ENCODE measurements at places on chromosomes 7 and 10.
A peak's percentile ranks its signal among the peaks of the same experiment; 100 is the strongest.

- DNase-seq, result no peak
These were observed 4.1 kb downstream of the ZNF680 start for GRCh38 chr7:64558781-64559180.

DNA sequence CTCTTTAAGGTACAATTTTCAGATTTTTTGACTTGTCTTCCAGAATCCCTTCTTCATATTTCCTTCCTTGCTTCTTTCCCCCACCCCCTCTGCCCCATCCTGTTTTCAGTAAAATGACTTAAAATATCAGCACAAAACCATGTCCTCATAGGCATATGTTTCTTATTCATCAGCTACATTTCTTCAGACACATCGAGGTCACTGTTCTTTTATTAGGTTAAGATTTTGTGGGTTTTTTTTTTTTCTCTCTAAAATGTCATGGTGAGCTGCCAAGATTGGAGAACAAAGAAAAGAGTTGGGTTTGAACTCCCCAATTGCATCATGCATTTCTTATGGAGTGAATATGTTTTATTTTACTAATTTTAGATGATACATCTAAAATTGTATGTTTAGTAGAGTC lies 35.8 kb downstream of the LAMB4 start:
- peak; percentile 92 for DNase-seq

DNA sequence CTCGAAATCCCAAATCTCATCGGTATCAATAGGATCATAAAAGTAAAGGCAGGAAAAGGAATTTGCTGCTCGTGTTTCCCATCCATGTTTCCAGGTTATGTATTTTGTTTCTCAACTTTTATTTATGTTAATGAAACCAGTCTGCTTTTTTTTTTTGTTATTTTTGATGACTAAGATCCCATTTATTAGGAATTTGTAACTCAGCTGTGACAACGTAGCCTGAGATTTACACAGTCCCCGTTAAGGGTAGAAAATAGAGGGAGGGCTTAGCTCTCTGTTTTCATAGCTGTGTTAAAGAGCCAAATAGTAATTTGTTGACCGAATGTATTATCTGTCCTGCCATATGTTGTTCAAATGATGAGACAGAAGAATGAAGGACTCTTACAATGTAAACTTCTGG lies 164.0 kb downstream of the MGMT start:
- DNase-seq, result no peak

DNA sequence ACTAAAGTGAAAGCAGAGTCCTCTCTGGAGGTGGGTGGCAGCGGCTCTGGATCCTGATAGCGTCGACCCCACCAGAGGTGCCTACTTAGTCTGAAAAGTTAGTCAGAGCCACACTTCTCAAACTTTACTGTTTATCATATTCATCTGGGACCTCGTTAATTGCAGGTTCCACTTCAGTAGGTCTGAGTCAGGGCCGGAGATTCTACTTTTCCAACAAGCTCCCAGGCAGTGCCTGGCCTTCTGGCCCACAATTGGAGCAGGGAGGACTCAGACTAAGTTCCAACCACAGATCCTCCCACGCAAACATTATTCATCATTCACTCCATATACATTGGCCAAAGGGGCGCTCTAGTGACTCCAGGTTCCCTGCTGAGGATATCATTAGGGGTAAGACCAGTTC lies 78.1 kb downstream of the VSTM4 start:
- DNase-seq, result no peak

DNA sequence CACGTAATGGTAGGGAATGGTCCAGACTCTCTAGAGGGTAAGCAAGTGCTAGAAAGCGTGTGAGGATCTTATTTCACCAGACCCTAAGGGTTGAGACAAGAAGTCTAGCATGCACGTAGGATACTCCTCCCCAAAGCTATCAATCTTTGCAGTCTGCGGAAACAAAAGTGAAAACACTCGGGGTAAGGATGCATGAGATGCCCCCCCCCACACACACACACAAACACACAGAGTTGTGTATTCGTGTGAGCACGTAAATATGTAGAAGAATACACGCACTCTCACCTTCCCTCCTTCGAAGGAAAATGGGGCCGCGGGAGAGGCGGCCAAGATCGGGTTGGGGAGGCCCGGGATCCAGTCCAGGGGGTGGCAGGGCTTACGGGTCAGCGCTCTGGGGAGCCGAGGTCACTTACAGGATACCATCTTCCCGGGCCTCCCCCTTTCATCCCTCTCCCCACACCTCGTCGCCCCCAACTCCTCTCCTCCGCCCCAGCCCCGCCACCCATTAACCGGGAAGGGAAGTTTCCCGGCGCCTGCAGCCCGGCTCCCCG lies 455 bp downstream of the CUL2 start:
- peak; percentile 15 for DNase-seq

DNA sequence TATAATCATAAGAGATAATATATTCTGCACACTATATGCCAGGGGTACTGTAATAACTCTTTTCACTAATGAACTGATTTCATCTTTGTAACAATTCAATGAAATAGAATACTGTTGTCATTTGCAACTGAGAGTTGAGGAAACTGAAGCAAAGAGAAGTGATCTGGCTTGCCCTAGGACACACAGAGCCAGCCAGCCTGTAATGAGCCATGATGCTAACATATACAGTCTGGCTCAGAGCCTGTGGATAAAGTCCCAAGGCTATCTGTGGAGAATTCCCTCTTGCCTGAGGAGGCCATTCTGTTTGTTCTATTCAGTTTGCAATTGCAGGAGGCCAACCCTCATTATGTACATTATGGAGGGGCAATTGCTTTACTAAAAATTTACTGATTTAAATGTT lies 241.3 kb downstream of the CXCL12 start:
- no peak for DNase-seq

- no peak for DNase-seq
These were observed 245.6 kb upstream of the PITRM1 start for GRCh38 chr10:3418041-3418754.

GRCh38 chr10:6695519-6695918 lies 115.4 kb upstream of the PRKCQ start:
- DNase-seq, result no peak

- peak; percentile 20 for DNase-seq
These were observed 738 bp upstream of the NCAPG2 start for GRCh38 chr7:158705234-158705850.

GRCh38 chr10:132393695-132394181 lies 3.3 kb upstream of the PWWP2B start:
- DNase-seq, result no peak

DNA sequence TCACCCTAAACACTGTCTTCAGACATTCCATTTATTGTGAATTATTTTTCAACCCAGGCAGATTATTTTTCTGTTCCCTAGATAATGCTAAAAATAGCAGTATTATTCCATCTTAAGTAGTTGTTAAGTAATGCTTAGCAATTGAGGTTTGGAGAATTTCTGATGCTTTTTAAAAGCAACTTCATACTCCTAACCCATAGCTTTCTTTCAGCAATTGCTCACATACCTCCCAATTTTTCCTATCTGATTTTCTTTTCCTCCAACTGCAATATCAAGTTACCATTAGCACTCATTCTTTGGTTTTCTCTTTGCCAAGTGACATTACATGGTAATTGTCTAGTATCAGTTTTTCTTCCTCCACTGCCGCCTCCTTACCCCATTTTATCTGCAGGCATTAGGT lies 104.7 kb downstream of the GPR85 start:
- DNase-seq, result no peak

DNA sequence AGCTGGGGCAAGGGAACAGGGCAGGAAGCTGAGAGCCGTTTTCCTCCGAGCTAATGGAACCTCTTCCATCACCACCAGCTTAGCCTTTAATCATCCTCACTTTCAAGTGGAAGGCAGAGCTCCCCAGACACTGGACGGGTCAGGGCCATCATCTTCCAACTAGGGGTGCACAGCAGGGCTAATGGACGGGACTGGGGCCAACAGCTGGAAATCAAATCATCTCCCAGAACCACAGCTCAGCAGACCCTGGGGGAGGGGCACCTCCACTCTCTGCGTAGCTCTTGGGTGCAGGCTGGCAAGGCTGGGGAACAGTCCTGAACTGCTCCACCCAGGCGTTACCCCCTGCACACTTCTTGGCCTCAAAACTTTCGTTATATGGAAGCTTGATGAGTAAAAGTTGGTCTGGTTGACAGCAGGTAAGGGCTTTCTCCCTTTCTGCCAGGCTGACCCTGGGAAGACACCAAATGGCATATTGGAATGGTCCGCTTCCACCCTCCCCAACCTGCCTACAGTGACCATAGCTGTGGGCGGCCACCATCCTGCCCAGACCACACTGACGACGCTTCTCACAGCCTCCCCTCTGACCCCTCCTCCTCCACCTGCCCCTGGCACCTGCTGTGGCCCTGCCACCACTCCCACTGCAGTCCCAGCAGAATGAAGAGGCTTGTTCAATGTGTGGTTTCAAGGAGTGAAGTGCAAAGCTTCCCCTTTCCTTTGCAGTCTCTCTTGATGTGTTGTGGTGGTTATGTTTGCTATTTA lies 51.7 kb upstream of the RET start:
- no peak for DNase-seq

- no peak for DNase-seq
These were observed 24.0 kb downstream of the TMEM176A start for GRCh38 chr7:150824379-150825177.

GRCh38 chr10:130215151-130215930 lies 79.2 kb downstream of the GLRX3 start:
- no peak for DNase-seq

- DNase-seq, result no peak
These were observed 8.9 kb downstream of the LCOR start for GRCh38 chr10:96840841-96841518.

- DNase-seq, result no peak
These were observed 18.2 kb downstream of the GPR146 start for GRCh38 chr7:1062296-1063294.

DNA sequence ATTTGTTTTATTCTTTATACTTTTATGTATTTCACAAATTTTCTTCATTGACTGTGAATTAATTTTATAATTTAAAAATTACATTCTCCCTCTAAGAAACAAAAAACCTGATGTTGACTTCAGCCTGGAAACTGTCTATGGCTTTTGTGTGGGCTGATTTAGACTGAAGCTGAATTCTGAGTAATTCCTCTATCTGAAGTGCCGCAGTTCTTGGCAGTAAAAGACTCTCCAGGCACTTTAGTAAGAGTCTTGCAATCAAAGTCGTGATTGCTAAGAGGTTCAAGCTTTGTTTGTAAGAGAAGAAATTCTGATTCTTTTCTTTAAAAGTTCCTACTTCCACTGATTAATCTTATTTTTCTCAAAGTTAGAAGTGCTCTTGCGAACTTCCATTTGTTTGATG lies 3.4 kb upstream of the CEP41 start:
- no peak for DNase-seq

GRCh38 chr10:24912215-24912614 lies 40.2 kb downstream of the PRTFDC1 start:
- no peak for DNase-seq
